ENCODE measurements at places on chromosomes 11 and 22.

DNA sequence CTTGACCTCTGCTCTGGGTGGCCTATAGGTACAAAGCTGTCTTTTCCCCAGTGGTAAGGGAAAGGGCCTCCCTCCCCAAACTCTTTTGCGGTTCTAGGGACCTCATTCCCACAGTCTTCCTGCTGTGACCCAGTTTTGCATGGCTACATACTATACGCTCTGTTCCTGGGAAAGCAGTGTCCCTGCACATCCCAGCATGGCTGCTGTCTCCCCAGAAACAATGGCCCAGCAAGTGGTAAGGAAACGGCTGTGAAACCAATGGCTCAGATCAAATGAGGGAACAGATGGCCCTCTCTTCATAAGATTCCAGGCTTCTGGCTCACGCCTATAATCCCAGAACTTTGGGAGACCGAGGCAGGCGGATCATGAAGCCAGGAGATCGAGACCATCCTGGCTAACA is 41.1 kb downstream of the RPL27A start:
- no peak for DNase-seq

GRCh38 chr11:61361741-61362541 is at the start of the genes CYB561A3 and TMEM138:
Gene CYB561A3, minus strand, starts transcription at chr11:61361882. Its CDS starts 5,169 bp downstream, at chr11:61356713.
Gene TMEM138, plus strand, starts transcription at chr11:61362374. Its CDS starts 2,017 bp downstream, at chr11:61364391.
- DNase-seq, result peak; percentile 91

GRCh38 chr11:70522309-70522592 is 123.9 kb downstream of the CTTN start:
- DNase-seq, result no peak

GRCh38 chr22:31098632-31099110 is 8.7 kb downstream of the SELENOM start:
- DNase-seq, result no peak

DNA sequence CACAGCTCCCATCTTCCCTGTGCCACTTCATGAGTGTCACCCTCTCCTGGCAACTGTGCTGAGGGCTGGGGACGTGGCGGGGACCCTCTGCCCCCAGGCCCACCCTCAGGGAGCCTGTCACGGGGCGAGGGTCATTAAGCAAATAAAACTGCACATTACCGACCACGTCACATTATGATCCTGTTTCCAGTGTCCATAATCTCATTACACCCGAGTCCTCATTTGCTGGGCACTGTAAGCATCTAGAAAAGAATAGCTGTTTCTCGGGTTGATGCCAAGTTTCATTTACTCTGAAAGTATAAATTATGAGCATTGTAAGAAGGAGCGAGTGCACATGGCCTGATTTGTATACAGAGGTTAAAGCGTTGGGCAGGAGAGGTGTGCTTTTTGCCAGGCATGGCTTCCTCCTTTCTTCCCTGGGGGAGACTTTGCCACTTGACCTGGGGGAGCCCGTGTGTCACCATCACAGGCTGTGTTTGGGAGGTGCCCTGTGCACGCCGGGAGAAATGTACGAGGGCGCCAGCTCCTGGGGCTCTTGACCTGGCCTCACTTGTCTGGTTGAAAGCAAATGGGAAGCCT is 50.5 kb downstream of the LRP5 start:
- DNase-seq, result no peak

DNA sequence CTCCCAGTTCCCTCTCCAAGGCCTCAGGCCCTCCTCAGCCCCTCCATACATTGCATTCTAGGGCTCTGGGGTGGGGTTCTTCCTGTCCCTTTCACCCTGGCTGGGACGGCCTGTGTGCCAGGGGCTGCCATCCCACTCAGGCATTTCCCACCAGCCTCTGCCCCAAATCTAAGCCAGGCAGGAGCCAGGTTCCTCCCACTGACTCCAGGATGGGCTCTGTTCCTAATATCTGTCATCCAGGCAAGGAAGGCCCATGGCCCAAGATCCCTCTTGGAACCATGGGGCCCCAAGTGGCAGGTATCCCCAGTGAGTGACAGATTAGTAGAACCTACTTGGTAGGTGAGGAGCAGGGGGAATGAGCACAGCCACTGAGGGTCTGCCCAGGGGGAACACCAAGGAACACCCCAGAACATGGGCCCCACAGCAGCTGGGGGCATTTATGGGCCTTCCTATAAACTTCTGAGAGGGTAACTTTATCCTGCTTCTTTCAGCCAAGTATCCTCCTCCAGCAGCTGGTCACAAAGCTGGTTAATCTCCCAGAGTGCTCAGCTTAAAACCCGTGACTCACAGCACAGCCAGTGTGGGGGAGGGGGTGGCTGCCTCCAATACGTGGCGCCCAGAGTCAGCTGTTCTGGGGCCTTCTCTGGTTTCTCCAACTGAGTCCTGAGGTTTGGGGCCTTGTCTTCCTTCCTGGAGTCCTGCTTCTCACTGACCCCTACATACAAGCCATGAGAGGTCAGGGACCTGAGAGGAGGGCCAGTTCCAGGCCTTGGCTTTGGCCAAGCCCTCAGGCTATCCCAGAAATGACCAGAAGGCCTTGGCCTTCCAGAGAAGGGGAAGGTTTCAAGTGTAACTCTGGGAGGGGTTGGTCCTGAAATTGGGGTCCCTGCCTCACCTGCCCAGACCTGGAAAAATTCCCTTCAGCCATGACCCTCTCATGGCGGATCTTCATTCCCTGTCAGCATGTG is 19.9 kb upstream of the MYOD1 start:
- DNase-seq, result no peak

DNA sequence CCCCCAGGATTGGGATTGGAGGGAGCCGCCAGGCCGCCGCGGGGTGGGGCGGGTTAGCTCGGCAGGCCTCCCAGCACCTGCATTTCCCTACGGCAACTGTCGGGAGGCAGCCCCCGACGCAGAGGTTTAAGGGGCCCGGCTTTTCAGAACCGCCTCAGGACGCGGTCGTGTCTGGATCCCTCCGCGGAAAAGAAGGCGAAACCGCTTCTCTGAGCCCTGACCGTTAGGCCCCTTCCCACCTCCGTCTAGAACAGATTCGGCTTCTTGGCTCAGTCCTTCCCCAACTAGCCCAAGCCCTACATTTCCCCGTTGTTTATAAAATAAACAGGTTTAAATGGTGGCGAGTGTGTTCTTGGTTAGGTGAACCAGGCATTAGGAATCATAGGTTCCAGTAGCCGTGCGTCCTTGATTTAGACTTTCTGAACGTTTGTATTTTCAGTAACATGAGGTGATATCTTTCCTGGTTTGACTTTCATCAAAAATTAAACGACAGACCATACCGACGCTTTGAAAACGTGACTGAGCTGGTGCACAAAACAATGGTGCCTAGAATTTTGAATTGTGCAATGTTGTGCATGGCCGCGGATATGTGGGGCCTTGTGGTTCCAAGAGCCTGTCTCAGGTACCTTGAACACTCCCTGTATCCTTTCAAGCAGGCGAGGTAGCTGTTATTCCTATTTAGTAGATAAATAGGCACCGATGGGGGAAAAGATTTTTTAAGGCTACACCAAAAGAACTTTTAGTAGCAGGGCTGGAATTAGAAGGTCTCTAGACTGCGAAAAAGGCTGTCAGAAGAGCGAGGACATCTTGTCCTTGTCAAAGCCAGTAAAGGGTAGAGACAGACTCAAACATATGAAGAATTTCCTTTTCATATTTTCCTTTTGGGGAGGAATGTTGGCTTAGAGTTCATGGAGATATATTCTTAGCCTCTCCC is 1.2 kb upstream of the HSPA8 start:
- peak; percentile 50 for DNase-seq

DNA sequence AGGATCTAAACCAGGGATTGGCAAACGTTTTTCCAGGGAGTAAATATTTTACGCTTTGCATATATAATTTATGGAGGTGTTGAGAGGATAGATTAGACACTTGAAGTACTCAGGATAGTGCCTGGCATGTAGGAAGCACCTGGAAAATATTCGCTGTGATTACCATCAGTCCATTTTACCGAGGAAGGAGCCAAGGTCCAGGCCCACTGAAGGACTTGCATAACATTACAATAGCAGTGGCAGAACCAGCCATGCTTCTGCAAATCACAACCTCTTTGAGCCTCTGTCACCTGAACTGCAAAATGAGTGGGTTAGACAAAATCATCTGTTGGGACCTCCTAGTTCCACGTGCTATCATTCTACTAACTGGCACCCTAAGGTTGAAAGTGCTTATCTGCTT is 5.4 kb downstream of the FUT4 start:
- DNase-seq, result no peak

DNA sequence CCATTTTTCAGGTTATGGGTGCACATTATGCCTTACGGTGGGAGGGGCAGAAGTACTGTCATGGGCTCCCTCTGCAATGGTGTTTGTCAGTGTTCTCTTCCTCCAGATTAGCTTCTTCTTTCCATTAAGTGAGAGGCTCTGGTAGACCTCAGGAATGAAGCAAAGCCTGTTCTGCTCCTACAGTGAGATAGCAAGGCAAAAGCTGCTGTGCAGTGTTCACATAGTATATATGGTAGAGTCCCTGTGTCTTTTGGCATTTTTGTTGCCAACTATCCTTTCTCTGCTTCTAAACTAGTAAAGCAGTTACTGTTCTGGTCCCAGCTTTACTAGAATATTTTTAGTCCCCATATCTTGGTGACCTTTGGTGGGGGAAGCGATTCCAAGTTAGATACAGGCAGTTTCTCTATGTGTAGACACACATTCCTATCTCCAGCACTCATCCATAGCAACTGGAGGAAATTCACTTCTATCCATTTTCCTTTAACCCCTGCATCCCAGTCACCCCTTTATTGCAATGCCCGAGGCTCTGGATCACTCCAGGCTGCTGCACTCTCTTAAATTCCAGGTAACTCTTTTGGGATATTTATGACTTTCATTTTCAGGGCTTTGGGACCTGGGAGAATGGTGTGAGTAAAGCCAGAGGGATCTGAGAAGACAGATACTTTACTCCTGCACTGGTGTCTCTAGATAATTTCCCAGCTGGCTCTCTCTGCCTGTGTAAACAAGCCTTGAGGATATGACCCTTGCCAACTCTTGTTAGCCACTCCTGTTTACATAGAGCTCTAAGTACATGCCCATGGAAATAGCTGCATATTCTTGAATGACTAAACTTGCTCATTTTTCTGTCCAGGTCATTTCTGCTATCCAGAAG is 3.9 kb upstream of the TRIM34 start:
- DNase-seq, result no peak

DNA sequence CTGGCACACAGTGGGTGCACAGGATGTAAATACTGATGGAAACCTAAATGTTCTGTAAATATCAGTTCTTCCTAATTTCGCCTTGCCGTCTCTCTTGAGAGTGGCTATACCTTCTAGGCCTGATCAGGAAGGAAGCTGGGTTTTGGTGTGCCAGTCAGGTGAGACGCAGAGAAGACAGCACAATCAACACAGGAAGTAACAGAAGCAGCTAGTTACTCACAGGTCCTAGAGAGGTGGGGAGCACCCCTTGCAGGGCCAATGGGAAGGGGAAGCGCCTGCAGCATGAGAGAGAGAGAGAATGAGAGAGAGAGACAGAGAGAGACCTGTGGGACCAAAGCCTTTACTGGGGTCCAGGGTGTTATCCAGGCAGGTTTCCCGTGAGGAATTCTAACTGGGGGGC is 80.8 kb downstream of the FBLN1 start:
- DNase-seq, result no peak

DNA sequence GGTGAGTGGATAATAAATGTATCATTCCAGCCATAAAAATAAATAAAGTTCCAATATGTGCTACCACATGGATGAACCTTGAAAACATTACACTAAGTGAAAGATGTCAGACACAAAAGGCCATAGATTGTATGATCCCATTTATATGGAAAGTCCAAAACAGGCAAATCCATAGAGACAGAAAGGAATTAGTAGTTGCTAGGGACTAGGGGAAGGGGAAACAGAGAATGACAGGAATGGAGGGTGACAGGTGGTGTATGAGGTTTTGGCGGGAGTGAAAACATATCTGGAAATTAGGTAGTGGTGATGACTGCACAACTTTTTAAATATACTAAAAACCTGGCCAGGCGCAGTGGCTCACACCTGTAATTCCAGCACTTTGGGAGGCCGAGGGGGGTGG is 15.2 kb upstream of the CARD10 start:
- no peak for DNase-seq

GRCh38 chr22:28443526-28443876 is 236.1 kb downstream of the TTC28 start:
- DNase-seq, result peak; percentile 12

Measured in stimulated activated naive CD8-positive, alpha-beta T cell treated with anti-CD3 and anti-CD28 coated beads, Interleukin-15, Interleukin-2, amounts not matched to agents 100 U/mL and 50 U/mL, for 24 hours (primary cell).